Esophagus squamous epithelium (tissue), 5 donors: ENCODE measurements at places on chromosomes 12 and 14.

- DNase-seq: no peak
These were observed 42.4 kb downstream of the ERH start for GRCh38 chr14:69355607-69356281.

- DNase-seq: no peak
These were observed 42.6 kb downstream of the BEGAIN start for GRCh38 chr14:100544506-100545141.

DNA sequence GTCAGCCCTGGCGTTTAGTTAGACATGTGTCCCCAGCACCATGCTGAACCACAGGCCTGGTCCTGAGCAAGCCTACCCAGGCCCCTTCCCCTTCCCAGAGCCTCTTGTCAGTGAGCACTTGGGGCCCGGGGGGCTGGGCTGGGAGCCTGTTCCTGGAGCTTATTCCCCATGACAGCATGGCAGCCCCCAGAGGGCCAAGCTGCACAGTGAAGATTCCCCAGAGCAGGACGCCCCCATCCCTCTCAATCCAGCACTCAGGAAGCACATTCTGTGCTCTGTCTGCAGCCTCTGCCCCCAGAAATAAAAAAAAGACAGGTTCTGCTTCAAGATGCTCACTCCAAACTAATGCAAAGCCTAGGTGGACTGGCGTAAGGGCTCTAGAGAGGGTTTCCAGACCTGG is 117.3 kb downstream of the LGMN start:
- DNase-seq: no peak

DNA sequence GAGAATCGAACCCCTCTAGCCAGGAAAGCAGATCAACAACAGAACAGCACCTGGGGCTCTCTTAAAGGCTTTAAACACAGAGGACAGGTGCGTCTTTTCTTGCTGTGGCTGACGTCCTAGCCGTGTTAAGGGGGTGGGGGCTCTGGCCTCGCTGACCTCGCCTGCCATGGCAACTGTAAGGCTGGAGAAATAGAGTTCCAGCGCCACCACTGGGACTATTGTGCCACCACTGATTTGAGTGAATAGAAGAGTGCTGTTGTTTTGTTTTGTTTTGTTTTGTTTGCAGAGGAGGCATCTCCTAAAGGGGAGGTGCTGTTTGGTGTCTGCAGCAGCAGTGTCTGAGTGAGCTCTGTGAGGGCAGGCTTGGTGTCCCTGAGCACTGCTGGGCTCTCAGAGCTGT is 34.2 kb upstream of the PRMT8 start:
- no peak for DNase-seq

GRCh38 chr14:29740491-29740890 is 187.2 kb downstream of the PRKD1 start:
- no peak for DNase-seq
